Psoas muscle (tissue), 8 donors: ENCODE measurements at places on chromosomes 6 and 20. TPM values are rescaled to one million over a fixed set of nuclear protein-coding genes. Genes with fewer than 3 reads are reported as not detected.

Gene ZNF311
- polyA plus RNA-seq, result 0.09 TPM

- DNase-seq, result no peak
Observed at GRCh38 chr6:1775441-1775840, 165.7 kb downstream of the FOXC1 start.

Gene FAM135A
- 2.3 TPM for polyA plus RNA-seq

DNA sequence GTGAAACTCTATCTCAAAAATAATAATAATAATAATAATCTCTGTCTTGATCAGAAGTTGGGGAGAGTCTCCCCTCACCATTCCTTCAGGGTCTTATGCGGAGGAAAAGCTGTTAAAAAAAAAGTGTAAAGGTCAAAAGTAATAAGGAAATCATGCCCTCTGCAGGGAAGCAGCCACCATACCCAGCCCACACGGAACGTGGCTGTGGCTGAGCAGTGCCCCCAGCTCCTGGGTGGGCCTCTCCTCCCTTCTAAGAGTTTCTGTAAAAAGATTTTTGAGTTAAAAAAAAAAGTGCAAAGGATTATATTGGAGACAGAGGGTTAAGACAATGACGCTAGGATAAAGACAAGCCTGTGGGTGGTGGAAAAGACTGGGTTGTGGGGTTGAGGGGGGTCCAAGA is 29.3 kb upstream of the ITCH start:
- no peak for DNase-seq

- DNase-seq, result no peak
Observed at GRCh38 chr6:20217324-20217855, 5.1 kb upstream of the MBOAT1 start.

Gene STK35
- 2.7 TPM for polyA plus RNA-seq

Gene VWA7
- polyA plus RNA-seq, result 0.76 TPM

DNA sequence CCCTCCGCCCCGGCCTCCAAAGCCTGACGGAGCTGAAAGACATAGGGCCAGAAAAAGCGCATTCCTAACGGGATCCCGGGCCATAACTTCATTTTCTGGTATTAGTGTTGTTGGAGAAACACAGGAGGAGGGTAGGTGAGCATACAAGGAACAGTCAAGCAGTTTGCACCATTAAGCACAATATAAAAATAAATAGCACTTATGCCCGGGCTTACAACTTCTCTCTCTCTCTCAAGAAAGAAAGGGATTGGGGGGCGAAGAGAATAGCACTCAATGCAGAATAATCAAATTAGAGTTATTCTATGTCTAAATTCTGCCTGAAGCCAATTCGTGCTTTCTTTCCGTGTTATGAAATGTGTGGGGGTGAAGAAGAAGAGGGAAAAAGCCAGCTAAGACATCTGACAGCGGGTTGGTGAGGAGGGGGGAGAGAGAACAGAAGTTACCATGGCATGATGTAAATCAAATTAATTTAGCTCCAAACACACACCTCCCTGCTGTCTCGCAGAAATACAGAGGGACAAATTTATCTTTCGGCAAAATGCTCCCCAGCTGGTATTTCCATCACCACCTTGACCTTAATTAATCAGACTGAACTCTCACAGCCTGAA is 508 bp upstream of the METTL24 start:
- DNase-seq, result no peak
